ENCODE measurements at places on chromosomes 2 and 18.

DNA sequence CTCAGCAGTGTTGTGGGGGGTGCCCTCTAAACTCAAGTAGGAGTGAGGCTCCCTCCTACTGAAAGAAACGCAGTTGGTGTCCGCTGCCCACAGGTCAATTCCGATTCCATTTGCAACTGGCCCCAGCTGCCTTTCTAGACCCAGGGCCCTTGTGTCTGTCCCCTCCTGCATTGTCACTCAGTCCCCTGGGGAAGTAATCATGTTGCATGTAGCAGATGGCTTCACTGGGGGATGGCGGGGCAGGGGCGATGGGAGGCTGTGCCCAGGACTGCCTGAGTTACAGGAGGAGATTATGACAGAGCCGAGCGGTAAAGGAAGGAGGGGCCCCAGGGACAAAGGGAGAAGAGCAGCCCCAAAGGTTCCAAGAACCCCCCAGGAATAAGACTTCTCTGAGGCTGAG is 62.5 kb upstream of the SH3RF3 start:
- DNase-seq = no peak
- no peaks in the 10 kb centered on the region for H3K36me3 ChIP-seq
- H3K4me3 ChIP-seq = no peak overlapping the region
- H3K27ac ChIP-seq = no peak overlapping the region
- peaks cover 4% of the 10 kb centered on the region for H3K4me1 ChIP-seq

DNA sequence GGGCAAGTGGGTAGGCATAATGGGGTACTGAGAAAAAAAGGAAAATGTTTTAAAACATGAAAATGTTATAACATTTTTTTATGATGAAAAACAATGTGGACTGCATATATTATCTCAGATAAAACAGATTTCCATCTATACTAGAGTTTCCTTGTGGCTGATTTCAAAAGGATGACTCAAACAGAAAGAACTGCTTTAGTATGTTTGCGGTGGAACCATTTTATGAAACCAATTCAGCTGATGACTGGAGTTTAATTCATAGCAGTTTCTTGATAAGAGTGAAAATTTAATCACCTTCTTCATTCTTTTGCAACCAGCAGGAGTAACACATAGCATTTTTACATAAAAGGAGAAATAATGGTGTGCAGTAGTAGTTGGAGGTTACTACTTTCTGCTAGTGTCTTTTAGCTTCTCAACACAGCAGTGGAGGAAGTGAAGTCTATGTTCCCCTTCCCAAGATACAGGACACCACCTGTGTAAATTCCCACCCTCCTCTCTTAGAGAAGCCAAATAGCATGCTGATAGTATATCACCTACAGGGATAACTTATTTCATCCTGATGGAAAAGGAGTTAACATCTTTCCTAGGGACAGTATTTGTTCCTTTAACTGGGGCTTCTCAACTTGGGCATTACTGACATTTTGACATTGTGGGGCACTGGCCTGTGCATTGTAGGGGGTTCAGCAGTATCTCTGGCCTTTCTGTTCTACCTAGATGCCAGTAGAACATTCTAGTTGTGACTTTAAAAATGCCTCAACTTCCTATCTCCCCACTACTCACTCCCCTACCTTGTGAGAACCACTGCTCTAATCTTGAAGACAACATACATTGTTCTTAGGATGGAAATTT is 29.9 kb downstream of the PELI1 start:
- H3K27me3 ChIP-seq = no peaks in the 10 kb centered on the region
- no peaks in the 10 kb centered on the region for H3K36me3 ChIP-seq
- no peak for DNase-seq
- H3K4me3 ChIP-seq = no peak overlapping the region
- peak overlapping the region; percentile 62 for H3K27ac ChIP-seq
- peaks cover 82% of the 10 kb centered on the region for H3K4me1 ChIP-seq

GRCh38 chr2:219350710-219351221 is 18.2 kb upstream of the RESP18 start:
- DNase-seq = no peak
- H3K4me3 ChIP-seq = no peak overlapping the region
- no peak overlapping the region for H3K27ac ChIP-seq
- H3K27me3 ChIP-seq = no peaks in the 10 kb centered on the region
- no peaks in the 10 kb centered on the region for H3K4me1 ChIP-seq

DNA sequence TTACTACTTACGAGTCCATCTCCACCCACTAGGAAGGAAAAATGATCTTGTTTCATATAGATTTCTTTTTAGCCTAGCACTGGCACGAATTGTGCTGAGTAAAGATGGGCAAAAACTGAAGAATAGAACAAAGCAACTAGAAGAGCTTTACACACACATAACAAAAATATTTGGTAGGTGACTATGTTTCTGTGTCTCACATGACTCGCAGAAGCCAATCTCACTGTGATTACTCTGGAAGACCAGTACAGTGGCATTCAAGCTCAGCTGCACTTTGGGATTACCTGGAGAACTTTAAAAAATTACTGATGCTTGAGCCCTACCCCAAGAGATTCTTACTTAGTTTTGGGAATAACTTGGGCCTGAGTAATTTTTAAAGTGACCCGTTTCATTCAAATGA is 378.7 kb downstream of the METTL4 start:
- H3K4me1 ChIP-seq = no peaks in the 10 kb centered on the region
- no peaks in the 10 kb centered on the region for H3K27me3 ChIP-seq
- no peaks in the 10 kb centered on the region for H3K36me3 ChIP-seq
- no peak overlapping the region for H3K4me3 ChIP-seq

GRCh38 chr2:138028538-138028937 is 64.3 kb downstream of the HNMT start:
- no peaks in the 10 kb centered on the region for H3K36me3 ChIP-seq
- H3K4me1 ChIP-seq = no peaks in the 10 kb centered on the region
- no peaks in the 10 kb centered on the region for H3K27me3 ChIP-seq
- H3K4me3 ChIP-seq = no peak overlapping the region

DNA sequence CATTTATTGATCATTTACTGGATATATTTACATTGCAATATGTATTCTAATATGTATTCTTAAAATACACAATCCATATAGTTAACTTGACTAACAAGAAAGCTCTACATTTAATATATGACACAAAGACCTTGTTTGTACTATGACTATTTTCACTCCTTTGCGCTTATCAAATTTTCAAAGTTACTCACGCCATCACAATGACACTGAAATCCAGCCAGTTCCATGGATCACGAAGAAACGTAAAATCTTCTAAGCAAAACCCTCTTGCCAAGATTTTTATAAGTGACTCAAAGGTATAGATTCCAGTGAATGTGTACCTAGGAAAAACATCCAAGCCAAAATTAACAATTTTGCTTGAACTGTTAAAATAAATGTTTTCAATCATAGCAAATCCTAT is 39.6 kb downstream of the SCN3A start:
- no peak for DNase-seq
- no peak overlapping the region for H3K4me3 ChIP-seq
- no peaks in the 10 kb centered on the region for H3K4me1 ChIP-seq
- H3K27me3 ChIP-seq = no peaks in the 10 kb centered on the region
- no peaks in the 10 kb centered on the region for H3K36me3 ChIP-seq

- H3K4me3 ChIP-seq = no peak overlapping the region
- peaks cover 86% of the 10 kb centered on the region for H3K27me3 ChIP-seq
- no peak for DNase-seq
Observed at GRCh38 chr2:222268311-222268990, 30.3 kb downstream of the PAX3 start.

GRCh38 chr2:19728125-19728524 is 173.7 kb downstream of the TTC32 start:
- no peak overlapping the region for H3K27ac ChIP-seq
- DNase-seq = no peak
- H3K4me1 ChIP-seq = no peaks in the 10 kb centered on the region
- H3K27me3 ChIP-seq = no peaks in the 10 kb centered on the region

- H3K27ac ChIP-seq = no peak overlapping the region
- H3K36me3 ChIP-seq = no peaks in the 10 kb centered on the region
- H3K4me1 ChIP-seq = no peaks in the 10 kb centered on the region
- DNase-seq = no peak
- H3K27me3 ChIP-seq = no peaks in the 10 kb centered on the region
- H3K4me3 ChIP-seq = no peak overlapping the region
Observed at GRCh38 chr2:25145803-25146202, 22.6 kb downstream of the POMC start.
